ENCODE measurements at places on chromosomes 16 and 17.

GRCh38 chr16:67186550-67186950 lies 2.8 kb upstream of the MATCAP1 start:
- DNase-seq = no peak

GRCh38 chr16:1333149-1333812 lies at the start of gene BAIAP3:
Gene BAIAP3, plus strand, starts transcription at chr16:1333645. Its CDS starts 4,905 bp downstream, at chr16:1338550.
- DNase-seq = no peak

DNA sequence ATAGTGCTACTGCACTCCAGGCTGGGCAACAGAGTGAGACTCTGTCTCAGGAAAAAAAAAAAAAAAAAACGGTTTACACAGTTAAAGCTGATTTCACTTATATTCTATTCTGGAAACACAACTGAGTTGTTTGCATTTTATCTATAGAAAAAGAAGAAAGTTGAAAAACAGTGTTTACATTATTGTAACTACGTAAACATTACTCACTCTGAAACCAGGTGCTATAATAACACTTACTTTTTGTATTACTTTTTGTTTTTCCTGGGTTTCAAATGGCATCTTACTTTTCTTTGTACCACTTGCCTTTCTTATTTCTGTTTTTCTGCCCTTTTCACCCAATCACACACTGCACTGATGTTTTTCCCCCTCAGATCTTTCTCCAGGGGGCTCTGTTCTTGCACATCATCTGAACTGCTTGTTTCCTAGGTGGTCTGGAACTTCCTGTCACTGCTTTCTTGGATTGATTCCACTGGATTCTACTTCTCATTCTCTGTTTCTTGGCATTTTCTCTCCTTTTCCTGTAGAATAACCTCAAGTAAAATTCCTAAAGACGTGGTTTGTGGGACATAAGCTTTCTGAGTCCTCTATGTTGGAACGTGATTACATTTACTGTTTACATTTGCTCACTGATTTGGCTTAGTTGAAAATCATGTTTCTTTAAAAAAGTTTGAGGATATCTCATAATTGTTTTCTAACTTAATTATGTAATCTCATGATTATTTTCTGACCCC lies 142.1 kb downstream of the HS3ST3B1 start:
- DNase-seq = no peak

GRCh38 chr16:75382611-75383010 lies 50.7 kb downstream of the CFDP1 start:
- DNase-seq = no peak

DNA sequence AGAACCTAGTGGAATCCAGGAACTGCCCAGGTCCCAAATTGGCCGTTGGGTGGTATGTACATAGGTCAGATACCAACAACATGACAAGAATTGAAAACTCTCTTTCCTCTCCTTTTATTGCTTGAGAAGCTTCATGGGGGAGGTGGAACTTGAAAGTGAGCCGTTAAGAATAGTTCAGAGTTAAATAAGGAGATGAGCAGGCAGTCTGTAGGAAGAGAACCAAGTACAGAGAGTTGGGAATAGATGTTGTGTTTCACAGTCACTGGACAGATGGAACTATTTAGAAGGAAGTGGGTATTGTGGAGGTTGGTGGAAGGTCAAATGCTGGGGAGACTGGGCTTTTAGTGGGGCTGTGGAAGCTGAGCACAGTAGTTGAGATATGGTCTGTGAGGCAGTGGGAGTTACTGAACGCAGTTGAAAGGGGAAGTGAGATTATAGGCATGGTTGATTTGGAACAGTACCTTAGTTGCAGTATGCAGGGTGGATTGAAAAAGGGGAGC lies 26.4 kb downstream of the ARHGAP44 start:
- no peak for DNase-seq

GRCh38 chr17:66089764-66090163 lies 102.2 kb downstream of the CEP112 start:
- DNase-seq = no peak

DNA sequence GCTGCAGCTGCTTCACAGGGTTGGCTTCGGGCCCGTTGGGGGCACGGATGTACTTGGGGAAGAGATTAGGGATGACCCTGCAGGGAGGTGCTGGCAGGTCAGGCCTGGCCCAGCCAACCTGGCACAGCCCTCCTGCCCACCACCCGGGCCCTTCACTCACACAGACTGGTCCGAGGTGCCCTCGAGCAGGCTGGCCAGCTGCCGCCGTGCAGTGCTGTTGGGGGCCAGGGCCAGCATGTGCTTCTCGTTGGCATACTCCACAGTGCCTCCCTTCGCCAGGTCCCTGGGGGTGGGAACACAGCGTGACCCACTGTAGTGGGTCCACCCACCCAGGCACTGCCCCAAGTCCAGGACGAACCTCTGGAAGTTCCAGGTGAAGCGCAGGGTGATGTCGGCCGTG lies 9.9 kb downstream of the CTU2 start:
- DNase-seq = no peak

DNA sequence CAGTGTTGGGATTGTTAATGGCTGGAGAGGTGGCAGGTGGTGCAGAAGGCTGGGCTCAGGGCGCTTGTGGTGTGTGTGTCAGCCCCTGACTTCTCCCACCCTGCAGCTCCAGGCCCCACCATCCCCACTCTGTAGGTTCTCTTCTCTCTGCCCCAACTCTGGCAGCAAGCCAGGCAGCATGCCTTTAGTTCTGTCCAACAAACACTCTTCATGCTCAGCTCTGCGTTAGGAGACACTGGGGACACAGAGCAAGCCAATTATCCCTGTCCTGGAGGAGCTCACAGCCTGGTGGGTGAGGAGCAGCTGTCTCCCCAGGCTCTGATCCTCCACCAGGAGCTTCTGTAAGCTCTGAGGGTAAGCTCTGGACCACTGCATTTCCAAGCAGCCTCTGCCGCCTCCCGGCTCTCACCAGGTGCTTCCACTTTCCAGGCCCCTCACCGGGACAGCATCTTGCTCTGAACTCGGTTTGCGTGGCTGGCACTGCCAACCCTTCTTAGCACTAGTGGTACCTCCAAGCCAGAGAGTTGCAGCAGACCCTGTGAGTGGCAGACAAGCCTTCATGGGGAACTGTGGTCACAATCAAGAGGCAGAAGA lies 34.3 kb upstream of the WSCD1 start:
- DNase-seq = no peak

DNA sequence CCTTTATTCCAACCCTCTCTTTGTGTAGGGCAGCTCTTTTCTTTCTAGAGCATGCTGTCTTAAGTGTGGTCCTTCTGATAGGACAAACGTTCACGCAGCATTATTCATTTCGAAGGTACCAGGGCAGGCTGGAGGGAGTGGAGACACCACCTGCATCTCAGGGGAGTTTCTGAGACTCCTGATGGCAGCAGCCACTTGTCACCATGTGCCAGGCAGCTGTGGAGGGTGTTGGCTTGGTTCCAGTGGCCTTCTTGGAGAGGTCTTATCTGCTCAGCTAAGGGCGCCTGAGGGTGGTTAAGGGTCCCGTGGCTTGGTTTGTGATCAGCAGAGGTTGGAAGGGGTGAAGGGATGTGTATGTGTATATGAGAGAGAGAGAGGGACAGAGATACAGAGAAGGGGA lies 257.1 kb upstream of the EEF2KMT start:
- DNase-seq = no peak

- DNase-seq = peak; percentile 74
These were observed at the start of gene BTBD17 for GRCh38 chr17:74361230-74362068. Gene BTBD17, minus strand, starts transcription at chr17:74361868. Its CDS starts 49 bp downstream, at chr17:74361819.

- DNase-seq = no peak
These were observed 4.1 kb downstream of the HGS start for GRCh38 chr17:81687770-81688541.

GRCh38 chr17:67785122-67785477 lies 40.2 kb upstream of the BPTF start:
- no peak for DNase-seq

GRCh38 chr16:46884513-46885293 lies 541 bp downstream of the GPT2 start:
- DNase-seq = peak; percentile 39

DNA sequence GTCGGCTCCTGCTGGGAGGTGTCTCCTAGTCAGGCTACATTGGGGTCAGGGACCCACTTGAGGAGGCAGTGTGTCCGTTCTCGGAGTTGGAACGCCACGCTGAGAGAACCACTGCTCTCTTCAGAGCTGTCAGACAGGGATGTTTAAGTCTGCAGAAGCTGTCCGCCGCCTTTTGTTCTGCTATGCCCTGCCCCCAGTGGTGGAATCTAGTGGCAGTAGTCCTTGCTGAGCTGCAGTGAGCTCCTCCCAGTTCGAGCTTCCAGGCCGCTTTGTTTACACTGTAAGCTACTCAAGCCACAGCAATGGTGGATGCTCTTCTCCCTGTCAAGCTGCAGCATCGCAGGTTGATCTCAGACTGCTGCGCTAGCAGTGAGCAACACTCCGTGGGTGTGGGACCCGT lies 36.0 kb downstream of the ITFG1 start:
- no peak for DNase-seq

- no peak for DNase-seq
These were observed 585.4 kb downstream of the WWOX start for GRCh38 chr16:78684655-78685375.

DNA sequence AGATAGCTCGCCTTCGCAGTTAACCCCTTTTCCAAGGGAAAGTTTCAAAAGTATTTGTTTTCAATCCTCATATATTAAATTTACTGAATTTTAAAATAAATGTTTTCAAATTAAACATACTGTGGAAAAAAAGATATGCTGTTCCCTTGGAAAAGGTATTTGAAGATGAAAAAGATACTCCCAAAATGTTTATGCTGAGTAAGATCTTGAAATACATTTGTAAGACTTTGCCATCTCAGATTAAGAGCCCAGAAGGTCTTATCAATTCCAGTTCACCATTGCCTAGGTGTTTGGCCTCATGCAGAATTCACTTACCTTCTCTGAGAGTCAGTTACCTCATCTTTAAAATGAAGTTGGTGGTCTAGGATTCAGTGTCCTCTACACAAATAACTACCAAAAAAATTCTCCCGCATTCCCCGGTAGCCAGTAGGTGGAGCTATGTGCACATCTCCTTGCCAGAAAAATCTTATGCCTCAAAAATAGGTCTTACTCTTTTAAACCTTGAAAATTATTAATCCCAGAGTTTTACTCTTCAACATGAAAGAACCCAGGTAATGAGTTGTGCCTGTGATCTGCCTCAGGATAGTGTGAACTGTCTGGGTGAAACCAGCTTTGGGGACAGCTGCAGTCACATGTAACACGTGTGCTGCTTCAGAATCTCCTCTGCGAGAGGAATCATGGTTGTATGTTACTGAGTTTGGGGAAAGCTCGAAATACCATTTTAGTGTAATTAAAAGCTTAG lies 178.3 kb downstream of the MRTFB start:
- DNase-seq = peak; percentile 74

- DNase-seq = no peak
These were observed 7.3 kb upstream of the TSPOAP1 start for GRCh38 chr17:58335779-58336455.

DNA sequence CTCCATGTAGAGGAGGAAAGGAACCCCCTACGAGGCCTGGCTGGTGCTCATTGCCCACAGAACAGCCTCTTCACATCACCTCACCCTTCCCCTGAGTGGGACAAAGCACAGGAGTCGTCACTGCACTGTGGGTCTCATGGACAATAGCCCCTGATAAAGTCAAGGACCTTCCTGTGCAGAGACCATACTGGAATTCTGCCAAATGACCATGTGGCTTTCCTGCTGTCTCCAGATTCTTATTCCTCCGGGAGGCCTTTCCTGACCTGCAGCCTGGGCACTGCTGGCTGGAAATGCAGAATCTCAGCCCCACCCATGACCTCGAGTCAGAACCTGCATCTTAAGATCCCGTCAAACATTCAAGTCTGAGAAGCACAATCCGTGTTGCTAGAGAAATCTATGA lies 60.5 kb upstream of the ERN1 start:
- no peak for DNase-seq

GRCh38 chr16:68059804-68060203 lies 25.4 kb upstream of the NFATC3 start:
- no peak for DNase-seq

DNA sequence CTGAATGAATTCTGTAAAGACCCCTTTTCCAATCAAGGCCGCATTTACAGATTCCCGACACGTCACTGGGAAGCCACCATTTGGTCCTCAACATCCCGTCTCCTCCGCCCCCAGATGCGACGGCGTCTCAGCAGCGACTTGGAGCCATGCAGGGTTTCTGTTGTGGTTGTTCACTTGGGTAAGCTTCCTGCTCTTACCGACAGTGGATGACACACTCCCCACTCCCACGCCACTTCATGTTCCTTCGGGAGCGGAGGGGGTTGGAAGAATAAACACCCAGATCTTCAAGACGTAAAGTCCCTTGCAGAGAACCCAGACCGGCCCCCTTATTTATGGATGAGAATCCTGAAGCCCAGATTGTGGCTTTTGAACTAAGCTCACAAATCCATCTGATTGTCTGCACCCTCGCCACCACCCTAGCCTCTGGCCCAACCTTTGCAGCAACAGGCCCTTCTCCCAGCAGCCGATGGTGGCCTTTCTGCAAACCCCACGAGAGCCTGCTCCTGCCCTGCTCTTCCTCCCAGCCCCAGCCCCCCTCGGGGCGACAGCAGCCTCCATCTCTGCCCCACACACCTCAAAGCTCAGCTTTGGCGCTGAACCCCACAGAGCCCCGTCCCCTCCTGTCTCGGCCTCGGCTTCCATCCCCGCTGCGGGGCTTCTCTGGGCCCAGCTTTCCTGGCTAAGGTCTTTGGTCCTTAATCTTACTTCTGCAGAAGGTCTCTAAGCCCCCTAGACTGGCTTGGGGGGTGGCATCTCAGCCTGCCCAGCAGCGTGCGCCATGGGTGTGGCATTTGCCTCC lies 19.0 kb upstream of the OSGIN1 start:
- no peak for DNase-seq

- no peak for DNase-seq
These were observed 6.0 kb downstream of the CDK5R1 start for GRCh38 chr17:32492648-32493289.

- no peak for DNase-seq
These were observed 83.8 kb downstream of the FOXL1 start for GRCh38 chr16:86662195-86662594.

DNA sequence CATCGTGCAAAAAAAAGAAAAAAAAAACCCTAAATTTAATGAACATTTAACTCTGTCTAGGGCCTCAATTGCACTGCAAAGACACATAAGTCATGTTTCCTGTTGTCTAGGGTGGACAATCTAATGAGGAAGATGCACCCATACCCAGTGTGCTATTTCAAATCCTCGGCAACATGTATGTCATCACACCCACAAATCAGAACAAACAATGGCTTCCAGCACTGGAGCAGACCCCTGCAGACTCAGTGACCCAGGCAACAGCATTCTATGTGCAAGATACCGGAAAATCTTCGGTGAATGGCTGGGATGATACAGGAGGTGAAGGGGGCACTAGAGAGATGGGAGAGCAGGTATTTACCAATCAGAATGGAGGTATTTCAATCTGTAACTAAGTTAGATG lies 221.7 kb upstream of the XYLT1 start:
- DNase-seq = no peak

- no peak for DNase-seq
These were observed 2.2 kb downstream of the TELO2 start for GRCh38 chr16:1495211-1495888.

DNA sequence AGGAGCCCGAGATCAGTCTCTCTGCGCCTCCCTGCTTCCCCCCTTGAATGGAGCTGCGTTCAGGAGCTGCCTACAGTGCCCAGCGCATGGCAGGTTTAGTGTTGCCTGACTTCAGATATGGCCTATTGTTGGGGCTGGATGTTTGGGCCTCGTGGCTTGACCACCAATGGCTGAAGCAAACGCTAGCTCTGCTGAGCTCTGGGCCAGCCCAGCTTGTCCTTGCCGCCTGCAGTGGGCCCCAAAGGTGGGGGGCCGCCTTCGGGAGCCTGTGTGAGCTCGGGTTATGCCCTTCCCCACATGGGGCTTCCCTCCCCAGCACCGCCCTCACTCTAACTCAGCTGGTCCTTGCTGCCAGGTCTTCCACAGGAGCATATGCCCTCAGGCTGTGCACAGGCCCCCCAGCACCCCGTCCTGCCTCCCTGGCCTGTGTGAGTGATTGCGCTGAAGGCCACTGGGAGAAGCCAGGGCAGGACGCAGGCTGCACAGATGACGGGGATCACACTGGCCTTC lies 2.0 kb upstream of the METTL26 start:
- DNase-seq = no peak
